ENCODE measurements at places on chromosomes 2 and 18. TPM values are rescaled to one million over a fixed set of nuclear protein-coding genes. Genes with fewer than 3 reads are reported as not detected.

DNA sequence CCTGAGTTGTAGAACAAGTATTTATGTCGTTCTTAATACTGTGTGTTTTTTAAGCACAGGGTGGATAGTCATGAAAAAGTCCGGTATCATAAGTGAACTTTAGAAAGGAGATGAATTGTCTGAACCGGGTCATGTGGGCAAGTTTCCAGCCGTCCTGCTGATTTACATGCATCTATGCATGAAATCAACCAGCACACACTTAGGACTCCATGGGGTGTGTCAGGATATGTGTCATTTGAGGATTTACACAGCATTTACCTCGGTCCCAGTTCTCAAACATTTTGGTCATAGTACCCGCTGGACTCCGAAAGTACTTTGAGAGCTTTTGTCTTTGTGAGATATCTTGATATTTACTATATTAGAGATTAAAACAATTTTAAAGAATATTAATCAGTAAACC lies 47.5 kb upstream of the TWSG1 start:
- DNase-seq: no peak

DNA sequence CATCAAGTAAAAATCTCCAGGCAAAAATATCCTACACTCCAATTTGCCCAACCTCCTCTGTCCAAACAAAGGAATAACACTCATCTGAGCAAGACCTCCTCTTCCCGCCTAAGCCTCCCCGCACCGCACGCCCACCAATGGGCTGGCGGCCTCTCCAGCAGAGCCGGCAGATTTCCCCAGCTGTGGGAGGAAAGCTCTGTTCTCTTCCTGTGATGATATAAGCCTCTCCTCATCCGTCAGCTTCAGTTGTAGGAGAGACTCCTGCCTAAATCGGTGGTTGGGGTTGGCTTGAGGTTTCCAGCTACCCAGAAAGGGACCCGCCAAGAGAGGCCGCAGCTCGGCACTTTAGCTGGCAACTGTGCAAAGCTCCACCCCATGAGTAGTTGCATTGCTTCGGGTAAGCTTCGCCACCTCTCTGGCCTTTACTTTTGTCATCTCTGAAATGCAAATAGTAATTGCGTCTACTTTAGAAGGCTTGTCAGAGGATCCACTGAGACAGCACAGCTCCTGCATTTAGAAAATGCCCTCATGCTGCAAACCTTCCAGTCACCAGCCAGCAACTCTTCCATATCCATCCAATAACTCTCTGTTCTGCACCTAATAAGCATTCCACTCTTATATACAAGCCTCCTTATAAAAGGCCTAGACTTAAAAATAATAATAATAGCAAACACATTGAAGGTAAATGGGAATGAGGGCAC lies 146.4 kb downstream of the MYT1L start:
- DNase-seq: no peak

DNA sequence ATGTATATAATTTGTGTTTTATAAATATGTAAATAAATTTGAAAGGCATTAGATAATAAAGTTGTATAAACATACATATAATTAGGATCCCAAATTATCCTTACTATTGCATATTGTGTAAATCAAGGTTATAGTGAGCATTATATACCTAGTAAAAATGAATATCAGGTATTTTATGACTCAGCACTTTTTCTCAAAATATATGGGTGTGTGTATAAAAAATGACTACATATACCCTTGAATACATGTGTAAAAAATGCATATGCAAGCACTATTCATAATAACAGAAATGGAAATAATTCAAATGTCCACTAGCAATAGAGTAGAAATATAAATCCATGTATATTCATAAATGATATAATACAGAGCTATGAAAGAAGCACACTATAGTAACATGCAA lies 870.9 kb upstream of the CNTNAP5 start:
- DNase-seq: no peak

MERTK gene
- polyA plus RNA-seq: 0.14 TPM

DNA sequence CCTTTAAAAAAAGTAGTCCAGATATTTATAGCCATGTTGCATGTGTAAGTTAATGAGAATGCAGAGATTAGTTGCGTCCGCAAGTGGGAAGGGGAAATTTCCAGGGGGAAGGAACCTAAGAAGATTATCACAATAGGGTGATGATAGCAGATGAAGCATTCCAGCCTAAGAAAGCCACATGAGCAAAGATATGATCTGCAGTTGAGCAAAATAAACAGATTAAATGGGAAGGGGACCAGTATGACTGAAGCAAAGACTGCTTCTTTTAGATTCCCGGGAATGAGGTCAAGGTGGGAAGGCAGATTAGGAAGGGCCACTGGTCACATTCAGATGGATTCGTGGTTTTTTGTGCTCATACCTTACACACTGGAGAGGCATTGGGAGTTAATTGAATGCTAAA lies 154.6 kb upstream of the CDH2 start:
- no peak for DNase-seq

TUBA4B gene
- polyA plus RNA-seq: not detected

ST6GAL2 gene
- not detected for polyA plus RNA-seq

MYCN gene
- not detected for polyA plus RNA-seq

DNA sequence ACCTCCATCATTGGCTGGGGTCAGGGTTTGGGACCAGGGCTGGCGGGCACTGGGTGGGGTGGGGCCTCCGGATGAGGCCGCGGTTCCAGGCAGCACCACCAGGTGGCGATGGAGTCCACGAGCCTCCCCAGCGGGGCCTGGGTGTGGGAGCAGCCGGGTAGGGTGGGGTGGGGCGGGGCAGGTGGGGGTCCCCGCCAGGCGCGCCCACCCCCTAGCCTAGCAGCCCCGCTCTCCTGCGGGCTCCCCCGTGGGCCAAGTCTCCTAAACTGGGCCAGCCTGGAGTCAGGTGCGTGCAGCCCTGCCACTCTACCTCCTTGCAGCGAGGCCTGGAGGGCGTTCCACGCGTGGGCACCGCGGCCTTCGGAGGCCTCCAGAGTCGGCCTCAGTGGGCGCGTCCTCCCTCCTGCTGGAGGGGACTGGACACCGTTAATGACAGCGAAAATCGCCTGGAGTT lies 187.5 kb downstream of the TWIST2 start:
- peak; percentile 53 for DNase-seq

IMPA2 gene
- polyA plus RNA-seq: 6.2 TPM

DNA sequence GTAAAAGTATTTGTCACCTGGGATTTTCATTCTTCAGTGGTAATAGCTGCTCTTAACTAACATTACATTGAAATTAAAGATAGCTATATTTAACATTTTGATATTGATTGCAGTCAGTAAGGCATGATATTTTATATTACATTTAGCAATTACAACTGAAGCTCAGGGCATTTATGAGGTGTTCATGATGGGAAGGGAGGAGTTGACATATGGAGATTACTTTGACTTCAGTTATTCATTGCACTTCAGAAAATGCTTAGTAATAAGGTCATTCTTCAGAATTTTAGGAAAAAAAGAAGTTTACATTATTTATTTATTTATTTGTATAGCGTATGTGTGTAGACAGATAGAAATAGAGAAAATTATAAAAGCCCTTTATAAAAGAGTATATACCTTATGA lies 352.0 kb downstream of the GALNT13 start:
- no peak for DNase-seq

TCF7L1 gene
- 0.07 TPM for polyA plus RNA-seq

DNA sequence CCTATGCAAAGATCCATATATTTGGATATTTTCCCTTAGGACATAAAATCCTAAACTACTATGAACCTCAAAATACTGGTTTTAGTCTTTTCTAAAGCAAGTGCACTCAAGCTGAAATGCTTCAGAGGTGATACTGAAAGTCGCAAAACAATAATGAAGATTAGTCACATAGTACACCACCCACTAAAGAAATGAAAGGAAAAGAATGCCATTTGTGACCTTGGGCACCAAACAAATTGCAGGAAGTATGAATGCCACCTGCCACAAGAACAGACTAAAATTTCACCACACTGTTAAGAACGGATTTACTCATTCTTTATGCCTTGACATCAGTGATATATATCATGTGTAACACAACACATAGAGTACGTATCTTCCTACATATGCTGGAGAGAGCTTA lies 161.5 kb downstream of the ZNF521 start:
- DNase-seq: no peak

CXCR1 gene
- polyA plus RNA-seq: 1.1 TPM

DSG1 gene
- not detected for polyA plus RNA-seq

GRCh38 chr2:217942731-217943335 lies 60.0 kb downstream of the TNS1 start:
- DNase-seq: no peak

BCL2 gene
- 29.8 TPM for polyA plus RNA-seq

DNA sequence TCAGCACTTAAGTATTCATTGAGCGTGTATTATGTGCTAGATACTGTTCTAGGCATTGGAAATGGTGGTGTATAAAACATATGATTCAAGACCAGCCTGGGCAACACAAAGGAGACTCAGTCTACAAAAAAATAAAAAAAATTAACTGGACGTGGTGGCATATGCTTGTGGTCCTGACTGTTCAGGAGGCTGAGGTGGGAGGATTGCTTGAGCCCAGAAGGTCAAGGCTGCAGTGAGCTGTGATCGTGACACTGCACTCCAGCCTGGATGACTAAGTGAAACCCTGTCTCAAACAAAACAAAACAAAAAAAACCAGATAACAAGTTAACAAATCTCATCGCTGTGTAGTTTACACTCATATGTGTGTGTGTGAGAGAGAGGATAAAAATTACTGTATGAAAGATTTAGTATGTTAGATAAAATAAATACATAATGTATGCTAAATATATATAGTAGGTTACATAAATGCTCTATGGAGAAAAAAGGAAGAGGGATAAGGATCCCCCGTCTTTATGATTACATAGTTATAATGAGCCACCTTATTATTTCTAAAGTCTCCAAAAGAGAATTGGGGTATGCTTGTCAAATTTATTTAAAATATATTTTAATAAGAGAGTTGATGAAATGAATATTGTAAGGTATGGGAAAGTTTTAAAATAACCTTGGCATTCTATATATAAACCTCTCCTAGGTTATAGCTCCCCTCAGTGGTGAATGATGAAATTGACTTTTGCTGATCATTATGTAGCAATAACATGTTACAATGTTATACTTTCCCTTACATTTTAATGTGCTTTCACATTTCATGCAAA lies 69.2 kb downstream of the EHBP1 start:
- DNase-seq: no peak

COA5 gene
- 31.2 TPM for polyA plus RNA-seq

DNA sequence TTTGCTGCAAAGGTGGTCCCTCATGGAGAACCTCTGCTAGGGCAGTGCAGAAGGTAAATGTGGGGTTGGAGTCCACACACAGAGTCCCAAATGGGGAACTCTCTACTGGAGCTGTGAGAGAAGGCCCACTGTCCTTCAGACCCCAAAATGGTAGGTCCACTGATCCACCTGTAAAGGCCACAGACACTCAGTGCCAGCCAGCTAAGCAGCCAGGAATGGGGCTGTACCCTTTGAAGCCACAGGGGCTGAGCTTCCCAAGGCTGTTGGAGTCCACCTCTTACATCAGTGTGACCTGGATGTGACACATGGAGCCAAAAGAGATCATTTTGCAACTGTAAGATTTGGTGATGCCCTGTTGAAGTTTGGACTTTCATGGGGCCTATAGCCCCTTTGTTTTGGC lies 252.4 kb upstream of the GULP1 start:
- DNase-seq: no peak

DNA sequence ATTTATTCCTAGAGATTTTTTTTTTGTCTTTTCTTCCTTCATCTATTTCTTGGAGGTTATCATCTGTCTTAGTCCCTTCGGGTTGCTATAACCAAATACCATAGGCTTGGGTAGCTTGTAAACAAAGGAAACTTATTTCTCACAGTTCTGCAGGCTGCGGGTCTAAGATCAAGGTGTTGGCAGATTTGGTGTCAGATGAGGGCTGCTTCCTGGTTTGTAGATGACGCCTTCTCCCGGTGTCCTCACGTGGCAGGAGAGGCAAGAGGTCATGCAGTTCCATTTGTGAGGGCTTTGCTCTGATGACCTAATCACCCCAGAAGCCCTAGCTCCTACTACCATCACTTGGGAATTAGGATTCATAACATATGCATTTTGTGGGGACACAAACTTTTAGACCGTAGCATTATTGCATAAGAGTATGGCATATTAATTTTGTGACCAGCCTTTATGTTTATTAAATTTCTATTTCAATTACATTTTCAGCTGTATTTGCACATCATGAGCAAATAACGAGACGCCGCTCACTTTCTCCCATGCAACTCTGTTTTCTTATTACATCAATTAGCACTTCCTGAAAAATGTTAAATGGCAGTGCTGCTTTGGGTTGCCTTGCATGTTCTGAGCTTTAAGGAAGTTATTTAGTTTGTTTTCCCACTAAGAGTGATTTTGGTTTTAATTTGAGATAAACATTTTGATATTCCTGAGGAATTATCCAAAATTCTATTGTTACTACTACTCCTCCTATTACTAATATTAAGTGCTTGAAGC lies 246.4 kb upstream of the HDAC4 start:
- DNase-seq: no peak

DNA sequence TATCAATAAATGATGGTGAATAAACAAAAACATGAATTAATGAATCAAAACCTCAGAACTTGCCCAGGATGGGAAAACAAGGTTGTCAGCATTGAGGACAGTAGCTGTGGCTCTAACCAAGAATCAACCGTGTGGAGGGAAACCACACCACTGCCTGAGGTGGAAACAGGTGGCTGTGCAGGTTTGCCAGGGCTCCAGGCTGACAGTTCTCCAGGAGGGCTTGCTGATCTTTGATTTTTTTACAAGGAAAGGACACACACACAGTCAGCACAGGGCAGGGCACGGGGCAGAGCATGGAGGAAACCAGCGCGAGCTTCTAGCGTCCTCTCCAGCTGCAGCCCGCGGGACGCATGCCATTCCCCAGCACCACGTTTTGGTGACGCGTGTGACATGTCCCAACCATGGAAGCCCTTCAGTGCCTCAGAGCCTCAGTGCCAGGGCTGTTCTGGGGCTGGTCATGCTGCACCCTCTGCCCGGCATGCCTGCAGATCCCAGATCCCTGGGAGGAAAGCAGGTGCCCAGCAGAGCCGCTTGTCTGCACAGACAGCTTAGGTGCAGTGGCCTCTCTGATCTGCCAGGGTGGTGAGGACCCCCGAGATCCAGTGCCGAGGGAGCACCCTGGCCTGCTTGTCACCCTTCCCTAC lies 15.8 kb upstream of the AGXT start:
- no peak for DNase-seq

DNA sequence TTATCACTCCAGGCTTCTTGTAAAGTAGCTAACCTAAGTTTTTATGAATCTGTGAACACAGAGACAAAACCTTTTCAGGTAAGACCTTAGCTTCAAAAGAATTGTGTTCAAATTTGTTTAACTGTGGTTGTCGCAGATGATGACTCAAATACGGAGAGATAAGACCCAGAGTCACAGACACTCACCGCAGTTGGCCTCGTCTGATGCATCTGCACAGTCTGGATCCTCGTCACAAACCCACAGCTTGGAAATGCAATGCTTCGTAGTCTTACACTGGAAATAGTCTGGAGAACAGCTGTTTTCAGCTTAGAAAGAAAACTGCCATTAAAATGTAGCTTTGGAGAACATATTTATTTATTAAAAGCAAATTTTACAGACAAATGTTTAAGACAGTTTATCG lies 1662.1 kb upstream of the NXPH2 start:
- no peak for DNase-seq

CFC1 gene
- not detected for polyA plus RNA-seq
